ENCODE measurements at places on chromosomes 12 and 14.

- no peak for DNase-seq
Observed at GRCh38 chr14:56197150-56197549, 78.9 kb downstream of the PELI2 start.

DNA sequence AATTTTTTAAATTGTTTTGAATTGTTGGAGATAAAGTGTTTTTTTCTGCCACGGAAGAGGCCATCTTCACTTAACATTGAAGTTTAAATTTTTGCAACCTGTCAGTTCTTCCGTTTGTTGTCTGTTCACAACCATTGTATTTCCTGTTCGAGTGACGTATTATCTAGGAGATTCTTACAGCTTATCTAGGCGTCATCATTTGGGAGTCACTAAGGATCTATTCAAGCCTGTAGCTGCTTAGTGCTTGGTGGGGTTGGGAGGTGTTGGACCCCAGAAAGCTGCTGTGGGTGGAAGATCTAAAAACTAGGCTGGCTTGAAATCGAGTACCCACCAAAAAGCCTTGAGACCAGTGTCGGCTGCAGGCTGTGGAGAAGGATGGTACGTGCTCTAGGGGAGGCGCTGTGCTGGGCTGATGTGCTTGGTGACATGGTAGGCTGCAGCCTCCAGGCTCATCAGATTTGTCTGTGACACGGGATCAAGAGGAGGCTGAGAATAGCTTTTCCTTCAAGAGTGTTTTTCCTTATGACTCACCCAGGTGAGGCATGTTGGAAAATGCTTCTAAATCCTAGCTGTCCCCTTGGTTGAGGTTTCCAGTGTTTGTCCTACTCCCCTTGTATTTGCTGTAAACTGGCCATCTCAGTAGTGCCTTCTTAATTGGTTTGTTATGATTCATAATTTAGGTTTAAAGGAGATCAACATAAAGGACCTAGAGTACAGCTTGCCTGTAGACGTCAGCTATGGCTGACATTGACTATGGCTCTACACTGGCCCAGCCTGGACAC is 57.8 kb downstream of the ATG14 start:
- DNase-seq, result no peak

GRCh38 chr12:47817272-47818006 is 2.3 kb downstream of the HDAC7 start:
- DNase-seq, result no peak

GRCh38 chr14:33730156-33730555 is 220.7 kb downstream of the EGLN3 start:
- DNase-seq, result no peak

DNA sequence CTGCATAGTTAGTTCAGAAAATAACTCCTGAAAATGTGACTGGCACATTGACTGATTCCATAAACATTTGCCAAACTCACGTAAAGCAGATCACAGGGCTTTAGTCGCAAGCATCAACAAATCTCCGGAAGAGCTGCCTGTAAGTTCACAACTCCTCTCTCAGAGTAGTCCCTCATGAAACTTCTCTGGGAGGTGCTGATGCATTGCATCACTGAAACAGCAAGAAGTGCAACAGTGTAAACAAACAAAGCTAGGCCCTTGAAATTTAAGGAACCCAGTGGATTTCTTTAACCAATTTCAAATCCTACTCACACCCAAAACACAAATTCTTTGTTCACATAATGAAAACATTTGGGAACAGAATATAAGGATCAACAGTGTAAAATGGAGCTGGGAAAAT is 1691.7 kb upstream of the FLRT2 start:
- DNase-seq, result no peak

DNA sequence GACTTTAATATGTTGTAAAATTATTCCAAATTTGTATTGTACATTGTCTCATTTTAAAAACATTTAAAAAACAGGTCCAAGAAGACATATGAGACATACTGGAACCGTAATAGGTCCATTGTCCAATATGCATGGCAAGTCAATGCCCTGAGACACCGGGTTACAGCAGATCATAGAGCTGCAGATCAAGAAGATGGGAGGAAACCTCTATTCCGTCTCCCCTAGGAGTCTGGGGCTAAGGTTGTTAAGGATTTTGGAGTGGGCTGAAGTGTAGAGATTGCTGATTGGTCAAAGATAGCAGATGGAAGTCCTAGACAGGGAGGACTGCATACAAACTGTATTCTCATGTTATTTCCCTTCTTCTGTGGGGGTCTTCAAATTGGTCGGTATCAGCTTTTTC is 108.3 kb upstream of the PLEKHA5 start:
- DNase-seq, result no peak

- no peak for DNase-seq
Observed at GRCh38 chr14:79254069-79254775, 957.1 kb downstream of the DIO2 start.

DNA sequence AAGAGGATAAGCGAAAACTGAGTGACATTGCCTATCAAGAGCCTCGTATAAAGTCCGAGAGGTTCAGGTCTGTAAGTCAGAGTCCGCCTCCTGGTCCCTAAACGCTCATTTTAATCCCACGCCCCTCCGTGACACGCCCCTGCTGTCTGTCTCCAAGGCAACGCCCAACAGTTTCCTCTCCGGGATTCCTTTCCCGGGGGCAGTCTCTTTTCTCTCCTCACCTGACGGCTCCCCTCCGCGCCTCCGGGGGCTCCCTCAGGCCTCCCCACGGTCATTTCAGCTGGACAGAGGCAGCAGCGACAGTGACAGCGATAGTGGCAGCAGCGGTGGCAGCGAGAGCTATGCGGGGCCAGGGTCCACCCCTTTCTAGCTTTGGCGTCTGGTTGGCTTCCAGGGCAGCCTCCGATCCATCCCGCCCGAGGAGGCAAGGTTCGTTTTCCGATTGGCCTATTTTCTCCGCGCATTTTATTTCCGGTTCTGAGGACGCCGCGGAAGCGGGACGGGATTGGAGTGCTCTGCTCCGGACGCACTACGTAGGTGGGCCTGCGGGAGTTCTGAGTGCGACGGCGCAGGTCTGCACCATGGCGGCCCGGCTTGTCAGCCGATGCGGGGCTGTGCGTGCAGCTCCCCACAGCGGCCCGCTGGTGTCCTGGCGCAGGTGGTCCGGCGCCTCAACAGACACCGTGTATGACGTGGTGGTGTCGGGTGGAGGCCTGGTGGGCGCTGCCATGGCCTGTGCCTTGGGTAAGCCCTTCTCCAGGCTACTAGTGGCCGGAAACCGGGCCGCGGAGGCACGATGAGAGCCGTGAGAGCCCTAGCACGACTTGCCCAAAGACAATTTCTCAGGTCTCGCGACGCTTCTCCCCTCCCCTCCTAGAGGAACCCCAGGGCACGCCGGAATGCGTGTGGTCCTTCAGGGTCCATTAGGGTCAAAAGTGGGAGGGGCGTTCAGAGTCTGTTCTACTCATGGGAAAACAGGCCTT is at the start of the genes COQ6 and FAM161B:
TSS of gene COQ6 (plus strand) at position 551 of the 983 bp plus-strand sequence. CDS start at position 582, 31 bp downstream.
TSS of gene FAM161B (minus strand) at position 343 of the 983 bp plus-strand sequence. CDS start at position 275, 68 bp downstream.
- DNase-seq, result peak; percentile 95

GRCh38 chr14:37623426-37623951 is 28.1 kb downstream of the TTC6 start:
- no peak for DNase-seq

GRCh38 chr12:31089072-31089471 is 15.4 kb downstream of the DDX11 start:
- DNase-seq, result no peak

DNA sequence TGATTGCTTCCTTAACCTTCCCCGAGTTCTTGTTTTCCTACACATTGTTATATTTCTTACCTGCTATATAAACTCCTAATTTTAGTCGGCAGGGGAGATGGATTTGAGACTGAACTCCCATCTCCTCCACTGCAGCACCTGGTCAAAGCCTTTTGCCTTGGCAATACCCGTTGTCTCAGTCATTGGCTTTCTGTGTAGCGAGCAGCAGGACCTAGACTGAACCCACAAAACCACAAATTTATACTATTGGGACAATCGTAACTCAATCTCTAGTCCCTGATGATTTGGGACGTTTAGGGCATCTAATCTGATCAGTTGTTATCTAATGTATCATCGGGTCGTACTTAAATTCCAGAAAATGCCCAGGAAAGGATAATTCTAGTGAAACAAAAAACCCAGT is 37.8 kb upstream of the BAZ1A start:
- DNase-seq, result no peak

DNA sequence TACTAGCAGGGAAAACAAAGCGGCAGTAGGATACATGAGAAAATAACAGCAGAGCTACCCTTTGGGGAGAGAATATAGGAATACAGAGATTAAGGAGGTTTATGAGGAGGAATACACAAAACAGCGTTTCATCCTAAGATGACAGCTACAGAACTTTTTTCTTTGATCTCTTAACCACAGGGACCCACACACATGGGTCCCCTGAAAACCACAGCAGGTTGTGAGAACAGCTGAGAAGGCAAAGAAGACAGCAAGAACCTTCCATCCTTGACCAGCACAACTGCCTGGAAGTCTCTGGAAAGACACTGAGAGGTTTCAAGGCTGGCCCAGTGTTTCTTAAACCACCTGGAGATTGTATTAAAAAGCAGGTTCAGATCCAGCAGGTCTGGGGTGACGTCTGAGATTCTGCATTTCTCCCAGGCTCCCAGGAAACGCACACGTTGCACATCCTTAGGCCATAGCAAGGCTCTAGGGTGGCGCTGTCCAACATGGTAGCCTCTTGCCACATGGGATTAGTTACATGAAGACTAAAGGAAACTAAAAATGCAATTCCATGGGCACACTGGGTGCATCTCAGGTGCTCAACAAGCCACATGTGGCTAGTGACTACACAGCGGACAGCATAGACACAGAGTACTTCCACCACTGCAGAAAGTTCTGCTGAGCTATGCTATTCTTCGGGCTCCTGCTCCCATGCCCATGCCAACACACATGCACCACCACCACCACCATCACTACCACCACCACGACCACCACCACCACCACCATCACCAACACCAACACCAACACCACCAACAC is 92.3 kb downstream of the FOXN3 start:
- DNase-seq, result no peak

DNA sequence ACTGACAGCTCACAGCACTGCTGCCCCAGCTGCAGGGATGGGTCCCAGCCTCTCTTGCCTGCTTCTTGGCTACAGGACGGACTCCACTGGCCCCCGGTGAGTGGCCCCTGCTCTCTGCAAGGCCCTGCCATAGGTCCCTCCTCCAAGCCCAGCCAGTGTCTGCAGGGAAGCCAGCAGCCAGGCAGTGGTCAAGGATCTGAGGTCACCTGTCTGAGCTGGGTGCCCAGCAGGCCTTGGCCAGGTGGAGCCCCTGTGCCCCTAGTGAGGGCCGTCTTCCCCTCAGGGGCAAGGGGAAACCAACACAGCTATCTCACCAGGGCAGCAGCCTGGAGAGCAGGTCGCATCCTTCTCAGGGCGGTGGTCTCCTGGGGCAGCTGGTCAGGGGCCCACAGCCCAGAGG is 13.2 kb downstream of the XRCC3 start:
- DNase-seq, result no peak

DNA sequence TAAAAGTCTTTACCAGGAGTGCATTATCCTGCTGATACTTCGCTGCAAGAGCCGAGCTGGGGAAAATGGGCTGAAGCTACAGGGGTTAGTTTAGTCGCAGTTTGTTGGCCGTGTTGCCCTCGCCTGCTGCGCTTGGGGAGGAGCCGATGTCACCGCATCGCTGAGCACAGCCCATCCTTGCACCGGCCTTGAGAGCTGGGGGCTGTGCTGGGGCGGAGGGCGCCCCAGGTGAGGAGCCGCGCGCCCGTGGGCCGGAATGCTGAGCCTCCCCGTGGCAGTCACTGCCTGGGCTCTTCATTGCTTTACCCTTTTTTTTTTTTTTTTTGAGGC is 50.0 kb downstream of the ADGRD1 start:
- DNase-seq, result no peak

GRCh38 chr14:74934041-74934440 is 11.0 kb upstream of the RPS6KL1 start:
- no peak for DNase-seq

GRCh38 chr12:99142651-99143050 is 497.6 kb downstream of the APAF1 start:
- no peak for DNase-seq

- no peak for DNase-seq
Observed at GRCh38 chr14:89067293-89067972, 243.0 kb downstream of the TTC8 start.

GRCh38 chr14:72308967-72309485 is 376.8 kb downstream of the RGS6 start:
- DNase-seq, result no peak

- DNase-seq, result peak; percentile 31
Observed at GRCh38 chr12:93741659-93742109, 64.5 kb downstream of the CRADD start.

DNA sequence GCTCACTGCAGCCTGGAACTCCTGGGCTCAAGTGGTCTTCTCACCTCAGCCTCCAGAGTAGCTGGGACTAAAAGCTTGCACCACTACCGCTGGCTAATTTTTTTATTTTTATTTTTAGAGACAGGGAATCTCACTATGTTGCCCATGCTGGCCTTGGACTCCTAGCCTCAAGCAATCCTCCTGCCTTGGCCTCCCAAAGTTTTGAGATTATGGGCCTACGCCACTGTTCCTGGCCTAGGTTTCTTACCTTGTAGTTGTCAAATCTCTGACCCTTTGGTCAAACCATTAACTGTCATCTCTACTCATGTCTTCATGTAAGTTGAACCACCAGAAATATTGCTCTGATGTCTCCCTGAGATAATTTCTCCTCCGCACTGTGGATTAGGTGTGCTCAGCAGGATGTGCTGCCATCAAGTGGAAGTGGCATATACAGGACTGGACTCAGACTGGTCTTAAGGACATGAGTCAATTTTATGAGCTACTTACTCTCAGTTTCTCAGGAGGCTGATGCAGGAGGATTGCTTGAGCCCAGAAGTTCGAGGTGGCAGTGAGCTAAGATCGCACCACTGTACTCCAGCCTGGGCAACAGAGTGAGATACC is 28.5 kb downstream of the ACTR6 start:
- DNase-seq, result no peak

DNA sequence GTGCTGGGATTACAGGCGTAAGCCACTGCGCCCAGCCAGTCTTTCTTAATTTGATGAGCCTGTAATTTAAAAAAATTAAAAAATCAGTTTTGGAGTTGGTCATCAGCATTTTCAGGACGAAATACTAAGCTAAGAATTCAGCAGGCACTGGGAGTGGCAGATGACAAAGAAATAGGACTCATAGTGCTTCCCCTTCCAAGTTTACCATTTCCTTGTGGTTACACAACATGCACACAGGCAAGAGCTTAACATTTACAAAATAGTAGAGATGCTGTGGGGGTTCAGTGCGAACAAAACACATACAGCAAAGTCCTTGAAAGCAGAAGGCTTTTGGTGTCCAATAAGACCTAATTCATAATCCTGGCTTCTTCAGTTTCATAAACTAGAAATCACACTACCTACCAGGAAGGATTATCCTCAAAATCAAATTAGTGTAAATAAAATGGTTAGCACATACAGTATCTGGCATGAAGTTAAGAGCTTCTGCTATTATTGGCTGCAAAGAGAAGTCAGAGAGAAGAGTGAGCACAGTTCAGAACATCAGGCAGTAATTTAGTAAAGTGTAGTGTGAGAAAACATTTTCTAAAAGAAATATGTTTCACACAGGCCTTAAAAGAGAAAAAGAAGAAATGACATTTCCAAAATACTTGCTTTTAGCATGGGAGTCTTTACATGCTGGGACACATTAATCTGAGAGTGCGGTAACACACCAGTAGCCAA is 22.2 kb upstream of the KIF21A start:
- DNase-seq, result no peak

GRCh38 chr12:26124446-26125399 is at the start of gene BHLHE41:
Gene BHLHE41 (minus strand): TSS chr12:26125037. CDS start chr12:26124779, 258 bp downstream.
- DNase-seq, result peak; percentile 92

Data from globus pallidus (tissue), 1 donor.